ENCODE measurements at places on chromosomes 5 and 9. TPM values are rescaled to one million over a fixed set of nuclear protein-coding genes. Genes with fewer than 3 reads are reported as not detected.

DNA sequence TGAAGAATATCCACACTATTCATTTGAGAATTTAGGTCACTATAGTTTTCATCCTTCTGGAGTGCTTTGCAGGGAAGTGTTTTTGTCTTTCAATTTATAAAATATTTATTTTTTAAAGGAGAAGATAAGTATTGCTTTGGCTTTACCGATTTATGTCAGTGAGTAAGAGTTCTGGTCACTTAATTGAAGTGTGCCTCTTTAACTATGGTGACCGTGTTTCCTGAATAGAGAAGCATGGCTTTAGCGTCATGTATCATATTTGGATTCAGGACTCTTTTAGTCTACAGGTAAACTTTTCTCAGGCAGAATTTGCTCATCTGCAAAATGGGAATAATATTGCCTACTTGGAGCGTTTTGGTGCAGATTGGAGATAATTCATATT lies 902 bp downstream of the BDP1 start:
- H3K4me3 ChIP-seq: peak overlapping the region; percentile 97
- H3K36me3 ChIP-seq: peaks cover 27% of the 10 kb centered on the region
- H3K27me3 ChIP-seq: peaks cover 2% of the 10 kb centered on the region
- peaks cover 23% of the 10 kb centered on the region for H3K4me1 ChIP-seq
- H3K27ac ChIP-seq: peak overlapping the region; percentile 99

GRCh38 chr5:118592229-118593002 lies 395.9 kb downstream of the DTWD2 start:
- H3K4me3 ChIP-seq: no peak overlapping the region
- no peak overlapping the region for H3K27ac ChIP-seq
- no peaks in the 10 kb centered on the region for H3K4me1 ChIP-seq
- no peak for DNase-seq
- no peaks in the 10 kb centered on the region for H3K36me3 ChIP-seq

- no peaks in the 10 kb centered on the region for H3K4me1 ChIP-seq
- no peak overlapping the region for H3K4me3 ChIP-seq
- H3K36me3 ChIP-seq: no peaks in the 10 kb centered on the region
- no peaks in the 10 kb centered on the region for H3K27me3 ChIP-seq
- DNase-seq: no peak
- H3K27ac ChIP-seq: no peak overlapping the region
Measured at GRCh38 chr9:110895147-110895905, 142.9 kb downstream of the LPAR1 start.

DNA sequence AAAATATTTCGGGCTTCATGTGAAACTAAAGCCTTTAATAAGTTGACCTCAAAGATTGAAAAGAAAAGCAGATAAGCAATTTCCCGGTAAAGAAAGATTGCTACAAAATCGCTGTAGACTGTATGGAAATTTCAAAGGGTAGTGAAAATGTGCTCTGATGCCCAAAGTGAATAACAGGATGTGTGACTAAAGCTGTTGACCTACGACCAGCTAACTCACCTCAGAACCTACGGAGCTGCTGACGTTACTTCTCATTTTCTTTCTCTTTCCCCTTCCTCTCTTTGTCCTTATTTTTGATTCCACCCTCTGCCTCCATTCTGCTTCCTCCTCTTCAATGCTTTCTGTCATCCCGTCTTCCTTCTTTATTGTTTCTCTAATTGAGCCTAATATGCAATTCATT lies 103.2 kb downstream of the PDE4D start:
- H3K27me3 ChIP-seq: no peaks in the 10 kb centered on the region
- H3K36me3 ChIP-seq: peaks cover 1% of the 10 kb centered on the region
- H3K4me3 ChIP-seq: peak overlapping the region; percentile 75
- peak; percentile 60 for DNase-seq
- H3K27ac ChIP-seq: peak overlapping the region; percentile 93
- H3K4me1 ChIP-seq: peaks cover 24% of the 10 kb centered on the region

DNA sequence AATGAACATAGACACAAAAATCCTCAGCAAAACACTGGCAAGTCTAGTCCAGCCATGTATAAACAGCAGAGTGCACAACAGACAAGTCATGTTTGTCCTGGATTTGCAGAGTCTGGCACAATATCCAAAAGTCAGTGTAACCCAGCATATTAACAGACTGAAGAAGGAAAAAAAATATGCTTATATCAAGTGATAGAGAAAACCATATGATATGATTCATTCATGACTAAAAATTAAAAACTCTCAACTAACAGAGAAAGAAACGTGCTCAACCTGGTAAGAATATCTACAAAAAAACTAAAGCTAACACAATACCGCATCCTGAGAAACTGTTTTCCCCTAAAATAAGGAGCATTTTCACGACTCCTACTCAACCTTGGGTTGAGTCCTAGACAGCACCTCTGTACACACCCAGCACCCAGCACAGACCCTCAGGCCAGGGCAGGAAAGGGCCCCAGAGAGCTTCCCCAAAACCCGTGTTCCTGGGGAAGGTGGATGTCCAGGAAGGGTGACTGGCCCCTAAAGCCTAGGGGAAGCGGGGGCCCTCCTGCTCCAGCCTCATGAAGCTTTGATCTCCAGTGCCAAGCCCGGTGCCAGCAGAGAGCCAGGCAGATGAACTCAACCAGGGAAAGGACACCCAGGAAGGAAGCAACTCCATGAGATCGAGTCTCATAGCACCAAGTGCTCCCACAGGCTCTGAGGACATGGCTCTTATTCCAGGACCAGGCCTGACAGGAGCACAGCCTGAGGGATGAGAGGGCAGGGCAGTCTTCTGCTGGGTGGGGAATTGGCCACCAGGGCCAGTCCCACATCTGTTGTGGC lies 38.9 kb downstream of the ADAMTS2 start:
- no peaks in the 10 kb centered on the region for H3K27me3 ChIP-seq
- H3K27ac ChIP-seq: no peak overlapping the region
- no peak overlapping the region for H3K4me3 ChIP-seq
- no peaks in the 10 kb centered on the region for H3K36me3 ChIP-seq
- no peaks in the 10 kb centered on the region for H3K4me1 ChIP-seq

GRCh38 chr5:170357955-170358444 lies 31.2 kb downstream of the KCNMB1 start:
- H3K36me3 ChIP-seq: no peaks in the 10 kb centered on the region
- H3K27ac ChIP-seq: no peak overlapping the region
- no peak overlapping the region for H3K4me3 ChIP-seq
- DNase-seq: no peak
- peaks cover 2% of the 10 kb centered on the region for H3K4me1 ChIP-seq
- peaks cover 21% of the 10 kb centered on the region for H3K27me3 ChIP-seq

The JADE2 gene
- 81.3 TPM for total RNA-seq

The KIF12 gene
- not detected for total RNA-seq
